ENCODE measurements at places on chromosomes 13 and 19.

GRCh38 chr19:46478356-46478986 lies 7.1 kb upstream of the PNMA8A start:
- DNase-seq, result no peak

DNA sequence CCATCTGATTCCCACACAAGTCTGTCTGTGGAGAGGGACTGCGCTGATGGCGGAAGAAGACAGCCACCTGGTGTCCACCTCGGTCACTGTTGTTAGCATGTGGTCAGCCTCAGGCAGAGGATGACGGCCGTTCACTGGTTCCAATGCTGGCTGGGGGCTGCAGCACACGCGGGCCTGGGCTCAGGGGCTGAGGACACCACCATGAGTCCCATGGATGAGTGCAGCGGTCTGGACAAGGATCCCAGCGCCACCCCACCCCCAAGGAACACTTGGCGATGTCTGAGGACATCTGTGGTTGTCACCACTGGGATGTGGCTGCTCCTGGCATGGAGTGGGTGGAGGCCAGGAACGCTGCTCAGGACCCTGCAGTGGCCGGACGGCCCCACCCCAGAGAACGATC lies 10.9 kb downstream of the DPP9 start:
- no peak for DNase-seq

GRCh38 chr19:43778651-43779050 lies 2.1 kb downstream of the KCNN4 start:
- DNase-seq, result no peak

DNA sequence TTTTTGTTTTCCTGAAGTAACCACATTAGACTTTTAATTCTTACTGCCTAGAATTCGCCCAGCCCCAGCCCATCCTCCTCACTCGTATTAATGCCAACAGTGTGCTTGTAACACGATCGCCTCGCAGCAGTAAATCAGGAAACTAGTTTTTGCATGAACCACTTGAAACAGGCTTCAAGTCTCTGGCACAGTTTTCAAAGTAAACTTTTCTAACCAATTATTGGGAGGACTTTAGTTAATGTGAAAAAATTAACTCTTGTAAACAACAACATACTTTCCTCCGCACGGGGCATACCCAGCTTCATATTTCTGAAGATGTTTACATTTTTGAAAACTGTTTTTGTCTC lies 39.2 kb downstream of the TNFRSF19 start:
- no peak for DNase-seq

- no peak for DNase-seq
Measured at GRCh38 chr19:12984683-12985048, 10.6 kb upstream of the NFIX start.

DNA sequence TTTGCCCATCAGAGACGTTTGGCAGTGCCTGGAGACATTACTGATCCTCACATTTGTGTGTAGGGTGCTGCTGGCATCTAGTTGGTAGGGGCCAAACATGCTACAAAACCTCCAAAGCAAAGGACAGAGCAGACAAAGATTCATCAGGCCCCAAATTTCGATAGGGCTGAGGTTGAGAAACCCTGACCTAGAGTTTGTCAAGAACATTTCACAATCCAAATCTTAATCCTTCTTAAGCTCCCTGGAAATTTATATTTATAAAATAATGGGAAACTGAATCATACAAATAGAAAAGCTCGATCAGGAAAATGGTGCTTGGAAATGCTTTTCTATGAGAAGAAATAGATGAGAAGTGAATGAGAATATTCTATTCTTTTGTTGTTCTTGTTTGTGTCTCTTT lies 273.6 kb downstream of the DCT start:
- no peak for DNase-seq

- DNase-seq, result no peak
Measured at GRCh38 chr19:10004617-10005016, 5.7 kb downstream of the COL5A3 start.

GRCh38 chr13:106532111-106532929 lies 3.1 kb downstream of the EFNB2 start:
- peak; percentile 54 for DNase-seq

- no peak for DNase-seq
Measured at GRCh38 chr13:59445812-59446211, 717.9 kb downstream of the DIAPH3 start.

DNA sequence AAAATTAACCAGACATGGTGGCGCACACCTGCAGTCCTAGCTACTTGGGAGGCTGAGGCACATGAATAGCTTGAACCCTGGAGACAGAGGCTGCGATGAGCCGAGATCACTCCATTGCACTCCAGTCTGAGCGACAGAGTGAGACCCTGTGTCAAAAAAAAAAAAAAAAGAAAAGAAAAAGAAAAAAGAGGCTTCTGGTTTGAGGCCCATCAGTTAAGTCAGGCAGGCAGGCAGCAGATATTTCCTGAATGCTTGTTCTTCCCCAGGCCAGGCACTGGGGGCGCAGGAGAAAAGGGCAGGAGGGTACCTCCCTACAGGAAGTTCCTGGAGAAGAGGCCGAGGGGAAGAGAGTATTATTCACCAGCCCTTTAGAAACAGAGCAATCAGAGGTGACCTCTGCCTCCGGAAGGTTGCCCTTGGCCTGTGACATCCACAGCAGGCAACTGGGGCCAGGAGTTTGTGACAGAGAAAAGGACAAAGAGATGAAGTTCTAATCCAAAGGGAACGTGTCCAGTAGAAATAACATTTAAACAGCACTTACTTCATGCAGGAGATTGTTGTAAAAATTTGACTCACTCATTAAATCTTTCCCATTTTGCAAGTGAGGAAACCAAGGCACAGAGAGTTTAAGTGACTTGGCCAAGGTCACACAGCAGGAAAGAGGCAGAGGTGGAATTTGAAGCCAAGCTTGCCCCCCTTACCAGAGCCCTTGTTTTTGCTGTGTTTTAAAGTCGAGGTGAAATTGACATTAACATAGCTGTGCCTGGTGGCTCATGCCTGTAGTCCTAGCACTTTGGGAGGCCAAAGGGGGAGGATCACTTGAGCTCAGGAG lies 4.3 kb upstream of the RLN3 start:
- DNase-seq, result peak; percentile 47

- DNase-seq, result no peak
Measured at GRCh38 chr13:79749984-79750551, 269.1 kb downstream of the NDFIP2 start.

GRCh38 chr13:110000534-110001345 lies 214.4 kb upstream of the IRS2 start:
- no peak for DNase-seq

- DNase-seq, result no peak
Measured at GRCh38 chr19:29145756-29146155, 67.2 kb downstream of the UQCRFS1 start.

GRCh38 chr19:44955505-44956439 lies 592 bp downstream of the CLPTM1 start:
- peak; percentile 42 for DNase-seq

DNA sequence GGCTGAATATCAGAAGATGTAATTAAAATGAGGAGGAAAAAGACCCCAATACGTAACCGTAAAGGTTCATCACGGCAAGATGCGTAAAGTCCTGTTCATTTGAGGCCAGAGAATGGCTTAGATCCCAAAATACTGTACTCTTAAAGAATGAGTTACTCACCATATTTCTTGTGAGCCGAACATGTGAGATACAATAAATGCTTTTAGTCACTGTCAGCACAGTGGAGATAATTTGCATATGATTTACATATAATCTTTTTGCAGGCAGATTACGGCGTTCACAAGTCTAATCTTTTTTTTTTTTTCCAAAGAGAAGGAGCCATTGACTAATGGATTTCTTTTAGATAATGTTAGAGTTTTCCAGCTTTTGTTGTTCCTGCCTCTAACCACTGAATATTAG lies 28.4 kb downstream of the AMER2 start:
- no peak for DNase-seq

DNA sequence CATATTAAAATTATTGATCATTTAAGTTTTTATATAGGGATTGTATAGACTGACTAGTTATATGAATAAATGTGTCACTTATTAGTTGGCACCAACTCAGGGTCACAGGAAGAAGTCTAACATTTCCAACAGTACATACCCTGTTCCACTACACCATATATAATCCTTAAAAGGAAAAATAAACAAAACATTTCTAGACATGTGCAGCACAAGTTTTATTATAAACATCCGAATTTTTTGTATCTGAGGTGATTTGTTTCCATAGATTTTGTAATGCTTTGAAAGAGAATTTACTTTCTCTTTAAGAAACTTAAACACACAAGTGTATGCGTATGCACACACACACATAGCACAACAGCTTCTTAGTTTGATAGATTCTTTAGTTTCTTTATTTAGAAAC lies 418.6 kb upstream of the GPC6 start:
- DNase-seq, result no peak

- DNase-seq, result no peak
Measured at GRCh38 chr13:40981949-40982348, 37.2 kb downstream of the ELF1 start.

DNA sequence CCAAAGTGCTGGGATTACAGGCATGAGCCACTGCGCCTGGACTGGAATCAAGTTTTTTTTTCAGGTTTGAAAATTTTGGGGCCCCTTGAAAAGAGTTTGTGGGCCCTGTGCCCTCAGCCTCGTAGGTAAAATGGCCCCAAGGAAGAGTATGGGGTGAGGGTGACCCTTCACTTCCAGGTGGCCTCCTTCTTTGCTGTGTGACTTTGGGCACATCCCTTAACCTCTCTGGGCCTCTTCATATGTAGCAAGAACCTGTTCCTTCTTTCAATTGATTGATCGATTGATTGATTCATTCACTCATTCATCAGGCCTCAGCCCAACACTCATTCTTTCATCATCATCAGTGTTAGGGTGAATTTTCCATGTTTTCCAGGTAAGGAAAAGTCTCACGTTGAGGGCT lies 3.4 kb upstream of the TMEM221 start:
- no peak for DNase-seq

DNA sequence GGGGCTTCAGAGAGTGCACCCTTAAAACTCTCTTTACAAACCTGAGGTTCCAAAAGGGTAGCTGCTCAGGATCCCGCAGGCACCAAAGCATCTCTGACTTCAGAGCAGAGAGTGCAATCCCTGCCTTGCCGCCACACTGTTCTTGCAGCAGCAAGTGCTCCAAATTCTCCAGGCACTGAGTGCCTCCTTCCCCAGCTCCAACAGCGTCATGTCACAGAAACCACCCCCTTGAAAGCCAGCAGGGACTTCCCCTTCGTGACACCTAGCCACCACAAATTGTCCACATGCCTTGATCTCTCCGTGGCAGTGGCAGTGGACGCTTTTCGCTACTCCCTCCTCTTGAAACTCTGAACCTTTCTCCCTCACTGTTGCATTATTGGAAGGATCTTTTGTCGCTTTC lies 39.9 kb downstream of the MBNL2 start:
- DNase-seq, result no peak

GRCh38 chr13:41710771-41711170 lies 250.1 kb downstream of the VWA8 start:
- DNase-seq, result no peak

DNA sequence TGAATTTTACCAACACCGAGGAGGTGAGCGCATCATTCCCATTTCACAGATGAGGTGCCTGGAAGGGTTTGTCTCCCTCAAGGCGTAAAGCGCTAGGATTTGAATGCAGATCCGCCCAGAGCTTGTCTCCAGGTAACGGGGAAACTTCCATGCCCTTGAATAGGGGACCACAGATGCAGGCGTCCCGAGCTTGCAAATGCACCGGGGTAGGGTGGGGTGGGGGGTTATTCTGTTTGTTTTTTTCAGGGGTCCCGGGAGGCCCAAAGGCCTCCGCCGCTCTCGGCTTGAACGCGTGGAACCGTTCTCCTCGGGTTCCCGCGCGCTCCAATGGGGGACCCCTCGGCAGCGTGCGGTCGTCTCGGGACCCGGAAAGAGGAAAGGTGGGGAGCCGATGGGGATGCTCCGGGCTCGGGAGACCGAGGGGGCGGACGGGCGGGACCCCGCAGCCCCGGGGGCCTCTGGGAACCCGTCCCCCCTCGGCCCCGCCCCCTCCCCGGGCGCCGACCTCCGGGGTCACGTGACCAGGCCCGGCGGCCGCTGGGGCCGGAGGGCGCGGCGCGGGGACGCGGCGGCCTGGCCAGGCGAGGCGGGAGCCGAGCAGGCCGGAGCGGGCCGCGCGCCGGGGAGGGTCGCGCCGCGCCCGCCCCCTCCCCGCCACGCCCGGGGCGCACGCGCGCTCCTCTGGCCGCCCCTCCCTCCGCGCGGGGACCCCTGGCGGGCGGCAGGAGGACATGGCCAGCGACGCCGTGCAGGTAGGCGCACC lies at the start of gene PKN1:
TSS of gene PKN1 (plus strand) at position 516 of the 763 bp plus-strand sequence. CDS start at position 732, 216 bp downstream.
- DNase-seq, result no peak

DNA sequence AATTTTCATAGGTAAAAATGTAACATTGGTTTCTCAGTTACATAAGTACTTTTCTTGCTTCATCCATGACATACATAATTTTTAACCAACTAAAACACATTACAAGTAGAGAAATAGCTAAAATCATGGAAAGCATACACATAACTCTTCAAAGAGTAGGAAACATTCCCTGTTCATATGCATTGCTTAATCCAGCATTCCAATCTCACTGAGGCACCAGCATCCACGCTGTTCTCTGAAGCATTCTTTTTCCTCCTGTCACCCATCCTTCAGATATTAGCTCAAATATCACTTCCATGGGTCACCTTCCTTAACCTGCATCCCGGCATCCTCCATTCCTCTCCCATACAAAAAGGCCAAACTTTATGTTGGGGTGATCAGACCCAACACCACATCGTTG lies 79.1 kb downstream of the ZNF254 start:
- no peak for DNase-seq

DNA sequence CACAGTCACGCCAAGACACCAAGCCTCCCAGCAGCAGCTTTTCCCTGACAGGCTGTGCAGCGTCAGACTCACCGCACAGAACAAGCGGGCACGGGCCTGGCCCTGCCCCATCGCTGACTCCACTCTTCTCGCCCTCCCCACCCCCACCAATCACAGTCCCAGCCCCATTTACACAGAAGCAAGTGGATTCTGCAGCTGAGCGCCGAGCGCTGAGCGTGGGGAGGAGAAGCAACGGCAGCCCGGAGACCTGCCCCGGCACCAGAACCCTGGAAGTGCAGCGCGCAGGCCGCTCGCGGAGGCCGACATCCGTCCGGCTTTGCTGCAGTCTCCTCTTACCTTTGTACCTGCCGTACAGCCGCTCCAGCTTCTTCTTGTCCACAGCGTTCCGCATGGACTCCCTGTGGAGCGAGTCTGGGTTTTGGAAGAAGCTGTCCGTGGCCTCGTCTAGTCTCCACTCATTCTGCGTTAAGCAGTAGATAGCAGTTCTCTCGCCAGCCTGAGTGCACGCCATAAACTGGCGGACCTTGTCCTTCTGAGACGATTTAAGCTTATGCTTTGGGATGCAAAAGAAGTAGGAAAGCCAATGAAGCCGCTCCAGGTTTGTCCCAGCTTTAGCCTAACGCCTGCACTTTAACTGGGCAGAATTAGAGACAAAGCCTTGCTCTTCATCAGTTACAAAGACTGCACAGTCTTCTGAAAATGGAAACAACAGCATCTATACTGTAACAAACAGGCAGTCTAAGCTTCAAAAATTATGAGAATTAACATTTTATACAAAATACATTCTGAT lies 6.8 kb downstream of the DCUN1D2 start:
- no peak for DNase-seq

- peak; percentile 30 for DNase-seq
Measured at GRCh38 chr19:8069096-8069973, 16.8 kb downstream of the CCL25 start.

DNA sequence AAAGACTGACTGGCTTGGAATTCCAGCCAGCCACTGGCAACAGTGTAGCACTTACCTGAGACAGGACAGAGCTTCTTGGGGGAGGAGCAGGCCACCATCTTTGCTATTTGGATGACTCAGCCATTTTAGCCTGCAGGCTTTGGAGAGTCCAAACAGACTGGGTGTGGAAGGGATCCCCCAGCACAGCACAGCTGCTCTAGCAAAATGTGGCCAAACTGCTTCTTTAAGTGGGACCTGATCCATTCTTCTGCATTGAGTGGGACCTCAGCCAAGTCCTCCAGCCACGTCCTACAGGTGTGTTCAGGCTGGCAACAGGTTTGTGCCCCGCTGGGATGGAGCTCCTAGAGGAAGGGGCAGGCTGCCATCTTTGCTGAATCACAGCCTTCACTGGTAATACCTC lies 80.0 kb downstream of the NDFIP2 start:
- no peak for DNase-seq
